Fibroblast of skin of back (primary cell): ENCODE measurements at places on chromosomes 2 and 18.

- no peak for DNase-seq
Measured at GRCh38 chr2:240570531-240571313, 2.4 kb downstream of the RNPEPL1 start.

DNA sequence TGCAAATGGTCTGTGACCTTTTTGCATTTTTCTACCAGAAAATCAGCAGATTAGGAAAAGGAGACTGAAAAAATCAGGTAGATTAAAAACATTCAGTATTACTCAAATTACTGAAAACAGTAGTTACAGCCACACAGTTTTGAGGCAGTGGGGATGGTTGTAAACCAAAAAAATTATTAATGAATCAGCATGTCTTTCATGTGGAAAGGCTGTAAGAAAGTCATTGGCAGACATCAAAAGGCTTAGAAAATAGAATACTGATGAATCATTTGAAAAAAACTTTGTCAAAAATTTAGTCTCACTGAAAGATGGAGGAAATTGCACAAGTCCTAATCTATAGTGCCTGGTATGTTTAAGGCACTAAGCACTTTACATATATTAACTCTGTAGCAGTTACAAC, 133.9 kb upstream of the GCFC2 start:
- DNase-seq: peak; percentile 2

GRCh38 chr2:71699428-71699827, 246.1 kb downstream of the DYSF start:
- DNase-seq: no peak

GRCh38 chr2:240953426-240954410, 44.7 kb upstream of the SNED1 start:
- no peak for DNase-seq

DNA sequence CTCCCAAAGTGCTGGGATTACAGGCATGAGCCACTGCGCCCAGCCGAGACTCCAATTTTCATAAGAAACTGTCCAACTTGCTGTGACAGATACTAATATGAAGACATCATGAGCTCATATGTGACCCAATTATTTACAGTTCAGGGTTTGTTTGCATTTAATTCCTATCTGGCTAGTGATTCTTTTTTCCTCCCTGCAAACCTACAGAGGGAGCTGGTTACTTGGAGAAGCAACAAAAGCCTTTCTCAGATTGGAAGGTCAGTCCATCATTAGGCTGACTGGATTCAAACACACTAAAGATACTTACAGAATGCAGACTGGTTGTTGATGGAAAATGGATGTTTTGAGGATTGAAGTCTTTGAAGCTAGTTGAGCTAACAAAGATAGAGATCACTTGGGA, 176.4 kb downstream of the ANKRD44 start:
- DNase-seq: no peak

DNA sequence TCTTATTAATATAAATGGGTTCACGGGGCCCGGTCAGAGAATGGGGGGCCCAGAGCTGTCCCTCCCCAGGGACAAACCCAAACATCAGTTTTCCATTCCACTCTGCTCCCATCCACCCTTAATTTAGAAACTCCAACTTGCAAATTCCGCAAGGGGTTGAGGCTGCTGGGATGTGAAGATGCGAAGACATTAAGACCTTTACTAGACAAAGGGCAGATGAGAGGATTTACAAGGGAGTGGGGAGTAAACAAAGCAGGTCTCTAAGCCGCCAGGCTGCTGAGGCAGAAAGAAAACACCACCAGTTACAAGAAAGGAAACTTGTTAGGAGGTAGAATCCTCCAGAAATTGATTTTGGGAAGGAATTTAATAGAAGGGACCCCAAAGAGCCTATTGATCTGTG, 33.1 kb downstream of the MARCO start:
- DNase-seq: no peak

- DNase-seq: no peak
Measured at GRCh38 chr2:191289049-191289448, 43.8 kb downstream of the MYO1B start.

DNA sequence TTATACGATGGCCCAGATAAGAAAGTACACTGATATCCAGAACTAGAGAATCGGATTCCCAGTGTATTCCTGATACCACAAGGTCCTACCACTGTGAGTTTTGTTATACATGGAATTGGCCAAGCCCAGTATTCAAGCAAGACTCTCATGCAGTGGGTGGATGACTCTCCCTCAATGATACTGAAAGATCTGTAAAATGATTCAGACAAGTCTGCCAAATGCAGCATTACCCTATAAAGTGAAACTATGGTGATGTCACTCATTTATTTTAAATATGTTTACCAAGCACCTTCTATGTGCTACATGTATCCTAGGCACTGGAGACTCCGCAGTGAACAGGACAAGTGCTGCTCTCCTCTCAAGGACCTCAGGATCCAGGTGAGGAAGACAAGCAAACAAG, 22.6 kb downstream of the MYO5B start:
- no peak for DNase-seq

DNA sequence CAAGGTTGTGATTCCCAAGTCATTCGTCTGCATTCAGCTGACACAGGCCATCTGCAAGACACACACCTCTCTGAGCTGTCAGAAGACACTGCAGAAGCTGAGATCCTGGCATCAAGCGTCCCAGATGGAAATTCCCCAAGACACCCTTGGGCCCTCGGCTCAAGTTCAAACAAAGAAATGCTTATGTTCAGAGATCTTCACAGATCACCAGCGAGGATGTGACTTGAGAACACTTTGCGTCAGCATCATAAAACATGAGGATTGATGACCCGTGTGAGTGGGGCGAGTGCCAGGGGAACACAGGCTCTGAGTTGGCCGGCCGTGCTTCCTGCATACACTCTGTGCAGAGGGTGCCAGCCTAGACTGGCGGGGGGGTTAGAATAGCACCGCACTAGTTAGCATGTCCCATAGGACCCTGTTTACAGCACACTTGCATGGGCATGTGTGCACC, 36.8 kb downstream of the KCNIP3 start:
- peak; percentile 24 for DNase-seq

DNA sequence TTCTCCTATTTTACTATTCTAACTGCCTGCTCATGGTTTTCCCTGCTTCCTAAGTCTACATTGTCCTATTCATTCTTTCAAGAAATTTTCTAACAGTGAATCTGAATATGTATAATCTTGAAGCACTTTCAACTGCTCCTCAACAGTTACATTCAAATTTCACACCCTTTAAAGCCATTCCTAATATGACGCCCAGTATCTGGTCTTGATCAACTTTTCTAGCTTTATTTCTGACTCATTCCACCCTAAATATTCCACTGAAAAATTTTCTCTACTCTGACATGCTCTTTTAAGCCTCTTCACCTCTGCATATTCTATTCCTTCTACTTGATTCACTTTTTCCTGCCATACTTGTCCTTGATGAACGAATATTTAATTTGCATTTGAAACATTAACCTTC, 1893.9 kb upstream of the PIK3C3 start:
- no peak for DNase-seq

DNA sequence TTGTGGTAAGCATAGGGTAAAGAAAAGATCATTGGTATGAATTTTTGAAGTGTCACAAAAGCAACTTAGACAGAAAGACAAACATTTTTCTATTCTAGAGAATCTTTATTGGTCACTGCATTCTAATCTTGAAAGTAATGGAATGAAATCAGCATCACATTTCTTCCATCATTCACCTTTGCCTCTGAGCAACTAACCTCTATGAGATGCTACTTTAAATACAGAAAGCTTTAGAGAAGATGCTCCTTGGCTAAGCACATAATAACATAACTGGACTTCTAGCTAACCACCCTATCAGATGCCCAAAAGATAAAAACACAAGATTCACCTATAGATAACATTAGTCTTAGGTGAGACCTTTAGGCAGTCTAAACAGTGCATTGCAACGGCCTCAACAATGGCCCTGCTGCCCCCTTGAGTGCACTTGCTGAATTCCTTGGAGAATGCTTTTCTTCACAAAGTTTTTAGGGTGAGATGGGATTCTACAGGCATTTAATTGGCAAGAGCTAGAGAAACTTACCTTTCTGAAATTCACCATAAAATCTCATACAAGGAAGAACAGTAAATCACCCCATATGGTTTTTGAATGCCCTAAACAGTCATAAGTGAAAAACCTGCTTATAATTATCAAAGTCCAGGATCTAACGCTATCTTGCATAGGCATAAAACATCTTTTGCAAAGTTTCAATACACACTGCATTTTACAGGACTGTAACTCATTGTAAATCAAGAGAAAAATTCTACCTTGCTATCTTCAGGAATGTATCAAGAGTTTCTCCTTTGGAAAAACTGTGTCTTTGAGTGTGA, 791.3 kb upstream of the CHAC2 start:
- peak; percentile 40 for DNase-seq

GRCh38 chr18:12242658-12243260, 11.4 kb upstream of the CIDEA start:
- DNase-seq: no peak

GRCh38 chr2:101675512-101675911, 22.0 kb upstream of the MAP4K4 start:
- DNase-seq: no peak

DNA sequence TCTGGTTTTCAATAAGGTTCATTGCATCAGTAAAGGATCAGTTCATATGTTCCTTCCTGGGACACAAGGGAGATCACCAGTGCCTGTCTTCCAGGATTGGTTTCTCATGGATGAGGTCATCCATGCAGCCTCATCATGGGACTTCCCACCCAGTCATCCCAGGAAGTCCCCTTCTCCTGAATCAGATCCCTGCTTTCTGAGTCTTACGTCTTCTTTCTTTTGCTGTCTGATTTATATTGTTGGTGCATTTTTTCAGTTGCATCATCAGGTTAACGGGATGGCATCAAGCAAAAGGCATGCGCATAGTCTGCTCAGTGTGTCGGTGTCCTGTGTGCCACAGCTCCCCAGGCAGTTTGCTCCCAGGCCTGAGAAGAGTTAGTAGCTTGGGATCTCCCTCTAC, 105.9 kb downstream of the SOX11 start:
- DNase-seq: peak; percentile 89

- no peak for DNase-seq
Measured at GRCh38 chr2:71710367-71711132, 257.2 kb downstream of the DYSF start.

- DNase-seq: no peak
Measured at GRCh38 chr2:221289389-221289788, 282.7 kb downstream of the EPHA4 start.

DNA sequence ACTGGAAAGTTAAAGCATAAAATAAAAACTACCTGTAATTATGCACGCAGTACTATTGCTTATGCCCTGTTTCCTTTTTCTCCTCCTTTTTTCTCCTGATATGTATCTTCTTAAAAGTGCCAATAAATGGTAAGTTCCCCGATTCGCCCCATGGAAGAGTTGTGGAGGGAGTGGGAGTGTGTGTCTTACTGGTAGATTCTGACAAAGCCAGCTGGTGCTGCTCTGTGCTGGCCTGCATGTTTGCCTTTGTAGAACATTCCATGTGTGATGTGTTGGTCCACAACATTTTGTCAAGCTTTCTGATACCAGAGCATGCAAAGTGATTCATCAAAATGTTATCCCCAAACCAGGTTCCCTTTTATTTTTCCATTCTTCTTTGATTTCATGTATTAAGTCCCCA, 356.9 kb upstream of the RAB12 start:
- DNase-seq: no peak

DNA sequence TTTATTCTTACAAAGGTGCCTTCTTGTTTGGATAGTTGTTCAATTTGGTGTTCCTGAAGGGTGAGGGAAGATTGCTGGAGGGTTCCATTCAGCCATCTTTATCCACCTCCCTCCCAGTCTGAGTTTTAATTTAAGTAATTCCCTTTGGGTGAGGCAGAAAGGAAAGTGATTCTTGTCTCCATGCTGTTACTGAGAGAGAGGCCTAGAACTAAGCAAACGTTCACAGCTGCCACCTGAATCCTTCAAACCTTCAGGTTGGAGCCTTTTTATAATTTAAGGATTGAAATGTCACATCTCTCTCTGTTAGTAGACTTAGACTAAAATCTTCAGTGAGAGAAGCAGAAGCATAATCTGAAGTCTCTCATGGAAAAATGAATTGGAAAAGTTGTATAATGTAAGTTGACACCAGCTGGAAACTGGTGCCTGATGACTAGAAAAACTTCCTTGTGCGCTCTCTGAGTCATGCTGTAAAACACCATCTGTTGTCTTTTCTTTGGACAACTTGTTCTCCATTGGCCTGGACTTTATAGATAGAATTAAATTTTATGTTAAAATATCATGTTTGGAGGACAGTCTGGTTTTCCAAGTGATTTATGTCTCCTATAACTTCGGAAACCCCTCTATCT, 14.6 kb downstream of the STRADB start:
- DNase-seq: peak; percentile 76

DNA sequence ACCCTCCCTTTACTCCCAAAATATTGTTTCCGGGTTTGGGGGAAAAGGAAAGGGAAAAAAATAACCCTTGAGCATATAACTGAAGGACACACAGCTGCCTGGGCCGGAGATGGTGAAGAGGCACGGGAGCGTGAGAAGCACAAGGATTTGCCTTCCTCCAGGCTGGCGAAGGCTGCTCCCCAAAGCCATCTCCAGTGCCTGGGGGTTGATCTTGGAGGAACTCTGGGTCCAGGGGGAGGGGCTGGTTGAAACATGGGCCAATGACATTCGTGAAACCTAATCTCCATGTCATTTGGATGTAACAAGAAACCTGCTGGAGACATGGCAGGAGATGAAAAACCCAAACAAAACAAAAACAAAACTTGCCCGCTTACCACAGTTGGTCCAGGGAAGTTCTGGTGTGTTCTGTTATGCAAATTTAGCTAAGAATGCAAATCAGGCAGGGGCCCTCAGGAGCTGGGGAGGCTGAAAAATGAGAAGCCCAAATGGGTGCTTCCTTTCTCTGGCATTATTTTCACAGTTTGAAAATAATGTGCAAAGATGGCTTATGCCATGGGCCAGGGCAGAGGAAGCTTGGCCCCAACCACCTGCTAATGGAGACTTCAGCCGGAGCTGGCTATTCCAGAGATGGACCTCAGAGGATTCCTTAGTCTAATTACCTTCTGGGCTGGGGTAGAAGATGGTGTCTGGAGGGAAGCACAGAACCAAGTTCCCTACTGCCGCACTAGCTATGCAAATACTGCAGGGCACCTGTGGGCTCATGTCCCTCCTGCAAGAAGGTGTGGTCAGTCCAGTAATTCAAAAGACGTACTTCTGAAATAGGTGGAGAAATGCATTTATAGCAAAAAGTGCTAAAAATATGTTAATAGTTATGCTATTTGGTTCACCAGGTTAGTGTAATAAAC, 180.9 kb downstream of the BCL2 start:
- DNase-seq: no peak

- DNase-seq: no peak
Measured at GRCh38 chr2:239374896-239375277, 25.9 kb downstream of the HDAC4 start.

DNA sequence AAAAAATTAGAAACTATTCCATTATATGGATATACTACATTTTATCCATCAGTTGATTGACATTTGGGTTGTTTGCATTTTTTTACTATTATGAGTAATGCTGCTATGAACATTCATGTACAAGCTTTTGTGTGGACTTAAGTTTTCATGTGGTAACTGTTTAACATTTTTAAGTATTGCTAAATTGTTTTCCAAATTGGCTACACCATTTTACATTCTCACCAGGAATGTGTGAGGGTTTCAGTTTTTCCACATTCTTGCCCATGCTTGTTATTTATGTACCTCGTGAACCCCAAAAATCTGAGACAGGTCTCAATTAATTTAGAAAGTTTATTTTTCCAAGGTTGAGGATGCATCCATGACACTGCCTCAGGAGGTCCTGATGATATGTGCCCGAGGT, 3.1 kb upstream of the TXNL4A start:
- no peak for DNase-seq

- DNase-seq: no peak
Measured at GRCh38 chr2:16303761-16304160, 361.9 kb downstream of the CYRIA start.
